Activated CD4-positive, alpha-beta T cell treated with anti-CD3 and anti-CD28 coated beads, Interleukin-2, amount 50 U/mL, for 1 hour (primary cell): ENCODE measurements at places on chromosomes 12 and 14.

GRCh38 chr12:104163631-104164030 is 25.6 kb upstream of the NFYB start:
- no peak for DNase-seq

DNA sequence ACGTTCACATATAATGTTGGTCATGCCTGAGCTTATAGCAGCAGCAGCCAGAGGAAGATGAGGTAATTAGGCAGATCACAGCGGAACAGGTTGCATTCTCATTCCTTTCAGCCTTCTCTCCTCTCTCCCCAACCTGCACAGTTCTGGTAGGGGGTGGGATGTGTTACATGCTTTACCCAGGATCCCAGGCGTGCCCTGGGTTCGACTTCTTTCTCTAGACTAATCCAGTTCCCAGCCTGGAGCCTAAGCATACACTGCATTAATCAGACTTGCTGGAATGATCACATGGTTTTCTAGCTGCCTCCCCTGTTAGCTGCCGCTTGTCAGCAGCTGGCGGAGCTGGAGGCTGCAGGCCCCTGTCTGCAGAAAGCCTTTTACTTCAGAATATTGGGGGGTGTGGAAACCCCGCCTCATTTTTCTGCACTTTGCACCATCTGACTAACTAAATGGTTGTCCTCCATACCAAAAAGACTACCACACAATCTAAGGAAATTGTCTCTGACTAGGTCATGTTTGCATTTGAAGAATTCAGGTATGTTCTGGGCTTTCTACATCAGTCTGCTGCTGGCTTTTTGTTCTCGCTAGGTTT is 46.0 kb upstream of the EVL start:
- no peak for DNase-seq

DNA sequence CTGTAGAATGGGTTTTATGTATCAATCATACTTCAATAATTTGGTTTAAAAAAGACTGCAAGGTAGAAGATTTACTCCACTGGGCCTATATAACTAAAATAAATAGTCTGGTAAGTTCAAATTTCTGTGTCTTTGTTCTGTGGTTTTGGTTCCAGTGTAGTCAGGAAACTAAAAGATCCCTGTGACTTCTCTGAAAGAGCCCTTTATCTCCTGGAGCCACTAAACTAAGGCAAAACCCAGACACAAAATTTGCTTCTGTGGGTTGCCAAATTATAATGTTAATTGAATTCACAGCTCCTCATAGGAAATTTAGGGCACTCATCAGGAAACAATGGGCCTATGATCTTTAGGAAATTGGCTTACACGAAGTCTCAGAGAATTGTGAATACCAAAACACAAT is 1038.4 kb downstream of the GALC start:
- DNase-seq, result no peak

DNA sequence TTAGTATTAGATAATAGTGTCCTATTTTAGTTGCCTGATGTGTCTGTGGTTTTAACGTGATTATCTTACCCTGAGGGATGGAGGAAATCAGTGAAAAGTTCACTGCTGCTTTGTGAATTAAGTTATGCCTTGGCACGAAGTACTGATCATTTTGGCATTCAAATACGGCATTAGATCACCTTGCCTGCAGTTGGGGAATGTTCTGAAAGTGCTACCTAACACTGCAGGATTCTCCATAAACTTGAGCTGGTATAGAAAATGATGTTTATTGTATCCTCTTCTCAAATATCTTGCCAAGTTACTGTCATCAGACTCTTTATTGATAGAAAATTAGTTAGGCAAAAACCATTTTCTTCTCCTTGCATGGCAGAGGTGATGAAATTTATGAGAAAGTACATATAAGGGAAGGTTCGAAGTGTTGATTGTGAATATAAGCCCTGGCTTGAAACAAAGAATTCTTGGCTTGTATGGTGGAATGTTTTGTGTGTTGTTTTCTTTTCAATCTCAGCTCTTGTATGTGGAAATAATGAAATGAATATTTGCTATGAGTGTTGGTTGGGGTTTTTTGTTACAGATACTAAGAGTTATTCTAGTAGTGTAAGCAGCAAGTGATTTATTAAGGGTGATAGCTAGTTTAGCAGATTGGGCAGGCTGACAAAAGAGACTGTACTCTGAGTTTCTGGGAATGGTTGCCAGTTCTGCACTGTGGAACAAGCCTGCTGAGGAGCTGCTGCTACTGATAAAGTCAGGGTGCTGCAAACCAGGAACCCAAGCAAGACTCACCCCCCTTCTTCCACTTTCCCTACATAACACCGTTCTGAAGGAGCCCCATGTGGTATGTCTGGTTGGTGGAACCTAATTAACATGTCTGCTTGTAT is 448.3 kb downstream of the PCNX1 start:
- DNase-seq, result no peak

DNA sequence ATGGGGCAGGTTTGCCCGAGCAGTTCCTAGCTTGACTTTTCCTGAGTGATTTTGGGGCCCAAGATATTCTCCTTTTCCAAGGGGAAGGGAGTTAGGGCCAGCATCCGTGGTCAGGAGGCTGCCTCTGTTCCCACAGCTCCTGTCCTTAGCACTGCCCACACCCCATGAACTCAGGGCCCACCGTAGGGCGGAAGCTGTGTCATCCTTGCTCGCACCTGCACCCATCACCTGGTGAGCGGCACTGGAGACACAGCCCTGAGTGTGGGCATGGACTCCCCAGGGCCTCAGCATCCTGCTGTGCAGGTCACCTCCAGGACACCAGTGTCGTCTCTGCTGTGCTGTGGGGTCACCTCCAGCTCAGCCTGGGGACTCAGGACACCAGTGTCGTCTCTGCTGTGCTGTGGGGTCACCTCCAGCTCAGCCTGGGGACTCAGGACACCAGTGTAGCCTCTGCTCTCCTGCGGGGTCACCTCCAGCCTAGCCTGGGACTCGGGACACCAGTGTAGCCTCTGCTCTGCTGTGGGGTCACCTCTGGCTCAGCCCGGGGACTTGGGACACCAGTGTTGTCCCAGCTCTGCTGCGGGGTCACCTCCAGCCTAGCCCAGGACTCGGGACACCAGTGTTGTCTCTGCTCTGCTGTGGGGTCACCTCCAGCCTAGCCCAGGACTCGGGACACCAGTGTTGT is 322.9 kb downstream of the ADGRD1 start:
- DNase-seq, result no peak

DNA sequence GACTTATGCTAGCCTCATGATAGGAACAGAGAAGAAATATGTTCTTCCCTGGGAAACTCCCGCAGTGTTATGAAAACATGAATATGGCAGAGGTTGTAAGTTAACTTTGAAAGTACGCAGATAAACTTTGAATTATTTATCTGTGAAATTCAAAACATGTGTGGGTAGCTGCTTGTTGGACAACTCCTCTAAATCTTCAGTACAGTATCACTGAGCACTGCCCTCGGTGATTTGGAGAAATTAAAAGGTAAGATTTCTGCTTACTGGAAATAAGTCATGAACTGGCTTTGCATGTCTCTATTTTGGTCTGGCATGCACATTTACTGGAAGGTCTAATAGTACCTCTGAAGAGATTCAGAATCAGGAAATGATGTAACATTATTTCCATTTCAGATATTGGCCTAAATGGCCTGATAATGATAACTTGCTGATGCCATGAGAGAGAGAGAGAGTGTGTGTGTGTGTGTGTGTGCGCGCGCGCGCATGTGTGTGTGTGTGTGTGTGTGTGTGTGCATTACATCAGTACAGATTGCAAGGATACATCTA is 1441.9 kb upstream of the FLRT2 start:
- DNase-seq, result no peak

- DNase-seq, result peak; percentile 50
Observed at GRCh38 chr12:111024205-111024801, 103.9 kb upstream of the MYL2 start.

GRCh38 chr12:122086641-122087285 is 8.2 kb downstream of the MLXIP start:
- DNase-seq, result no peak

DNA sequence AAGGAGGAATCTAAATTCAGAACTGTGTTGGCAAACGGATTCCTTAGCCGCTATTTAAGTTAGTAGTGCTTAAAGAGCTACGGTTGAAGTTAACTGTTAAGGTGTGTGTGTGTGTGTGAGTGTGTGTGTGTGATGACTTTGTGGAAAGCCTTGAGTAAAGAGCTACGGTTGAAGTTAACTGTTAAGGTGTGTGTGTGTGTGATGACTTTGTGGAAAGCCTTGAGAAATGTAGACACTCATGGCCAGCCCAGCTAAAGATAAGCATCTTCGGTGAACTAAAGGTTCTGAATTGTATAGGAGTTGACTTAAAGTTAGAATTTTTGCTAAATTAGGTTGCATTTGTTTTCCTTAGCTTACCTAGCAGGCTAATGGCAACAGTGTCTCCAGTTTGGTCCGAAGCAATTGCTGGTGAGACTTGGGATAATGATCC is 1.4 kb downstream of the KTN1 start:
- DNase-seq, result no peak

GRCh38 chr12:94563286-94563685 is 87.1 kb downstream of the TMCC3 start:
- DNase-seq, result no peak

DNA sequence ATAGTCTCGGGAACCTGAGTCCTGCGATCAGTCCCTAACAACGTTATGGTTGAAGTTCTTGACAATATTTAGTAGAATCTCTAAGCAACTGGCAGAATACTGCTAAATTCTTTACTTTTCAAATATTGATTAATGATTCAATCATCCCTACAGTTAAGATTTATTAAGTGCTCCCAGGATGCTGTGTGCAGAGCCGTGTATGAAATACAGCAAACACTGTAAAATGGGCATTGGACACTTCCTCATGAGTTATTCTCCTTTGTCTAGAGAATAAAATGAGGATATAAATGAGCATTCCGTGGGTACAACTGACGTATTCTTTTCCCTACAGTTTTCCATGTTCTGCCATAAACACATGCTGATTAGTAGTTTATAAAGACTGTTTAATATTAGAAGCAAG is 372.4 kb downstream of the TMTC2 start:
- DNase-seq, result no peak

- DNase-seq, result no peak
Observed at GRCh38 chr12:12180136-12180535, 86.7 kb downstream of the LRP6 start.

DNA sequence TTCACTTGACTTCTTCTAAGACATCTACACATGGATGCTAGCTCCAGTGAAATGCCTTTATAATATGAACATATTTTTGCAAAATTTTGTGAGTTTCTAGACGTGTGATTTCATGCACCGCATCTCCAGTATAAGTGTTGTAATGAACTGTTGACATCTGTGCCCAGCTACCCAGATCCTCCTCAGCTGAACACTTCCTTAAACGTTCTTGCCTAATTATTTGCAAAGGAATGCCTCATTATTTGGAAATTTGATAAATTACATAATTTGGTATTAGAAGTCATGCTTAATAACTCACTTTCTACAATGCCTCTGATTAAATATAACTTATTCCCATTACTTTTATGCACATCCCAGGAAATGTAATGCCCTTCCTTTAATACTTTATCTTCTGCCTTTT is 14.0 kb downstream of the OR11G2 start:
- no peak for DNase-seq

GRCh38 chr12:1330477-1330827 is 263.9 kb downstream of the FBXL14 start:
- no peak for DNase-seq

- no peak for DNase-seq
Observed at GRCh38 chr12:3225796-3226180, 148.6 kb downstream of the TSPAN9 start.

DNA sequence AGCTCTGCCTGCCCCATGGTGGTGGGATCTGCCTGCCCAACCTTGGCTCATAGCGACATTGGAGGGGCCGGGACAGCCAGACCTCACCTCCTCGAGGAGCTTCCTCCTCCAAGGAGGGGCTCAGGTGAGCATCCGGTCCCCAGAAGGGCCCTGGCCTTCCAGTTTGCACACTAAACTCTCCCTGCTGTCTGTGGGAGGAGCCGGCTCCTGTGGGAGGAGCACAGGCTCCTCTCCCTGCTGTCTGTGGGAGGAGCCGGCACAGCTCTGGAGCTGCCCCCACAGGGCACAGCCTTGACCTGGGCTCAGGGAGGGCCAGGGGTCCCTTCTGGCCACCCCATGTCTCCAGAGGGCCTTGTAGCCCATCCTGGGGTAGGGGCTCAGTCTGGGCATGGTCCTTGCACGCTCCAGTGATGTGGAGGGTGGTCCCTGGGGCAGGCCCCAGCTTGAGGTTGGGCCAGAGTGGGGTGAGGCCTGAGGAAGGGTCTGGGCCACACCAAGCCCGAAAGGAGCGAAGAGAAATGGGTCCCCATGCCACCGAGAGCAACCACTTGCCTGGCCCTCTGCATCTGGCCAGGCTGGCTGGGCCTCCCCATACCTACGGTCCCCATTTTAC is 147.5 kb upstream of the C14orf180 start:
- no peak for DNase-seq

DNA sequence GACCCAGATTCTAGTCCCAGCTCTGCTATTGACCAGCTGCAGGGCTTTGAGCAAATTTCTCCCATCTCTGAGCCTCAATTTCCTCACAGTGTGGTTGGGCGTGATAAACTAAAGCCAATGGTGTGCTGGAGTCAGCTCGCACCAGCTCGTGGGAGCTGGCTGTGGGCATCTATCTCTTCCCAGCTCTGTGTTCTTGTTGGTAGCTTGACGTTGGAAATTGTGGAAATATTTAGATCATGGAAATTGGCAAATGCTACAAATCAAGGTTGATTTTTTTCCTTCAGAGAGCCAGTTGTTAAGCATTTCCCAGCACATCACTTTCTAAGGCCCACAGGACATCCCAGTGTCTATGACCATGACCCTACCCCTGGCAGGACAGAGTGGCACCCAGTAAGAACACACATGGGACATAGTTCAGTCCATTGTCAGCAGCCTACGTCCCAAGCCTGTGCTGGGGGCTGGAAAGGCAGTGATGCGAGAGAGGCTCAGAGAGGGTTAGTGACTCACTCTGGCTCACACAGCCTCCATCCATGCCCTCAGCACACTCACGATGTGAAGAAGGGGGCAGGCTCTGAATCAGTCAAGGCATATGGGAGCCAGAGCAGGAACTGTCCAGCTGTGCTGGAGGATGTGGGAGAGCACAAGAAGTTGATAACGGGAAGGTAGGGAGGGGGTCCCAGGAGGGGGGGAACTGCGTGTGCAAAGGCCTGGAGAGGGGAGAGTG is 77.6 kb downstream of the LGMN start:
- DNase-seq, result no peak

- DNase-seq, result no peak
Observed at GRCh38 chr14:99792551-99793212, 531 bp upstream of the EML1 start.

DNA sequence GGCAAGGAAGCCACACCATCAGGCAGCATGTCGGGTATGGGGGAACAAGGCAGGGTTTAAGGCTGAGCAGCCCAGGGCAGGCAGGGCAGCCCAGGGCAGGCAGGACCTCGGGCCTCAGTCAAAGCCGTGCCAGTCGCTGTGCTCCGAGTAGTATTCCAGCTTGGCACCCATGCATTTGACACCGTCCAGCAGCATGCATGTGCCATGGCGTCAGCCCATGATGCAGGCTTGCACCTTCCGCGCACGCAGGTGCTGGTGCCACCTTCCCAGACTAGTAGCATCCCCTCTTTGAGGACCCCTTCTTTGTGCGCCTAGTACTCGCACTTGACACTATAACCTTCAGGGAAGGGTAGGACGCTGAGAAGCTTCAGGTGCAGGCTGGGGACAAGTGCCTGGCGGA is 11.6 kb upstream of the ADCY6 start:
- no peak for DNase-seq
